Thyroid gland (tissue), 4 donors: ENCODE measurements at places on chromosomes 7 and 10. TPM values are rescaled to one million over a fixed set of nuclear protein-coding genes. Genes with fewer than 3 reads are reported as not detected.

Gene TRIL
- total RNA-seq = 9.7 TPM

Gene SH2D4B
- total RNA-seq = 1.1 TPM

Gene ANKRD61
- not detected for total RNA-seq

Gene SYT15B
- total RNA-seq = 0.21 TPM

Gene BAMBI
- 0.22 TPM for total RNA-seq

Gene PANK1
- 32.1 TPM for total RNA-seq

Gene TMUB1
- 36.1 TPM for total RNA-seq

Gene ZNF680
- 83.6 TPM for total RNA-seq

Gene SMKR1
- total RNA-seq = 1.0 TPM

Gene UNCX
- not detected for total RNA-seq

DNA sequence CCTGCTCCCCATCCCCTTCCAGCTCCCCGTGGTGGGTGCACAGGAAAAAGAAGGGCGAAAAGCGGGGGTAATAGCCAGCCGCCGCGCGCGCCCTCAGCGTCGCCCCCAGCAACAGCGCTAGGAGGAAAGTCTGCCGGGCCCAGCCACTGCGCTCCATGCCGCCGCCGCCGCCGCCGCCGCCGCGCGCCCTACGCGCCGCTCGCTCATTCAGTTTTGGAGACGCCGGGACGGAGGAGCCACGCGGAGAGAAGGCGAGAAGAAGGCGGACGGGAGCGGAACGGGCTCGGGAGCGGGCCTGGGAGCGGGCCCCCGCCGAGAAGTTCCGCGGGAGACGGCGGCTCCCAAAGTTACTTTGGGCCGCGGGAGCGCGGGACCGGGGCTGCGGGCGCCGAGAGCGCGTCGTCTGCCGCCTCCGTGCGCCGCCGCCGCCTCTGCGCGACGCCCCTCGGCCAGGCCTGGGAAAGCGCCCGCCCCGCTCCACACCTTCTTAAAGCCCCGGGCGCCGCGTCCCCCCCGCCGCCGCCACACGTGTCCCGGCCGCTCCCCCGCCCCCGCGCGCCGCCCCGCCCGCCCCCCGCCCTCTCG is at the start of gene RELN:
TSS of gene RELN (minus strand) at position 459 of the 585 bp plus-strand sequence. CDS start at position 157, 302 bp downstream.
- H3K27me3 ChIP-seq = peaks cover 8% of the 10 kb centered on the region
- H3K36me3 ChIP-seq = no peaks in the 10 kb centered on the region
- peak; percentile 25 for DNase-seq

GRCh38 chr7:51476026-51476425 is 159.4 kb upstream of the COBL start:
- H3K4me1 ChIP-seq = no peaks in the 10 kb centered on the region
- no peak overlapping the region for H3K4me3 ChIP-seq
- no peak for DNase-seq
- no peak overlapping the region for H3K27ac ChIP-seq
- no peaks in the 10 kb centered on the region for H3K27me3 ChIP-seq

- H3K36me3 ChIP-seq = no peaks in the 10 kb centered on the region
- H3K27me3 ChIP-seq = no peaks in the 10 kb centered on the region
Observed at GRCh38 chr7:82397879-82398524, 45.6 kb downstream of the CACNA2D1 start.

GRCh38 chr7:45182856-45183710 is 25.5 kb downstream of the RAMP3 start:
- H3K27ac ChIP-seq = no peak overlapping the region
- H3K36me3 ChIP-seq = no peaks in the 10 kb centered on the region
- no peaks in the 10 kb centered on the region for H3K4me1 ChIP-seq
- H3K4me3 ChIP-seq = no peak overlapping the region

DNA sequence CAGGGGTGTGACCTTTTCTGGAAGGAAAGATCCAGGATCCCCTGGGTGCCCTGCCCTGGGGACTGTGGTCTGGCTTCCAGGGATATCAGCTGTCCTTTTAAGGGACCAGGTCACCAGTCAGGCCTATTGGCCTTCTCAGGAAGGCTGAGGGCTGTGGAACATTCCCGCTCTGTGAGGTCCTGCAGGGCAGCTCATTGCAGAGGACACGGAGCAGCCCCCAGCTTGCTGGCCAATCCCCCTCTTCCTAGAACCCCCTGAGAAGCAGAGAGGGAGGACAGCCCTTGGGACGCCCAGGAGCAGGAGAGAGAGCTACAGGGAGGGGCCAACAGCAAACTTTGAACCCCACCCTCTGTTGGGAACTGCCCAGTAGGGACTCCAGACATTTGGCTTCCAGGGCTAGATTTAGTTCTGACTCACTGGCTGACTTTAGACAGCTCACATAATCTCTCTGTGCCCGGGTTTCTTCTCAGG is 67.9 kb upstream of the COL13A1 start:
- no peak for DNase-seq
- H3K4me1 ChIP-seq = no peaks in the 10 kb centered on the region
- no peak overlapping the region for H3K4me3 ChIP-seq
- no peaks in the 10 kb centered on the region for H3K27me3 ChIP-seq

DNA sequence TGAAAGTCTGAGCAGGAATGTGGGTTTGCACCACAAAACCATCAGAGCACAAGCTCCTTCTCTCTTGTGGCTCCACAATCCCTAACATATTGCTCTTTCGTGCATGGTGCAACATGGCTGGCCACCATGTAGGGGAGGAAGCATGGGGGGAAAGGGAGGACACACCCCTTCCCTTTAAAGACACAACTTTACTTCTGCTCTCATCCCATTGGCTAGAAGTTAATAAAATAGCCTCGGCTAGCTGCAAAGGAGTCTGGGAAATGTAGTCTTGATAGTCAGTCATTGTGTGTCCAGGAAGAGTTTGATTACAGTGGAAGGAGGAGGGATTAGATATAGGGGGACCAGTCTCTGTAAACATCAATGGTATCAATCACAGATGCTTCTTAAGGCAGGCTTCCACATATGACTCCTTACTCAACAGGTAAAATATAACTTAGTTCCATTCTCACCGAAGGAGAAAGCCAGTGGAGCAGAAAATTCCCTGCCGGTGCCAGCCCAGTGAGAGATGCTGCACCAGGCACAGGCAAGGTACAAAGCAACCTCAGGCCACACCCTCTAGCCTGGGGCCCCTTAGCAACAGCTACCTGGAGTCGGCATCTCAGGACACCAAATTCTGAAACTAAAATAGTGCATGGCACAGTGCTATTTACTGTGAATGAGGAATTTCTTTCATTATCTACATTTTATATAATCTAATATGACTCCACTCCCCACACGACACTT is 124.7 kb upstream of the CTBP2 start:
- DNase-seq = no peak
- no peak overlapping the region for H3K27ac ChIP-seq
- H3K36me3 ChIP-seq = no peaks in the 10 kb centered on the region
- no peaks in the 10 kb centered on the region for H3K4me1 ChIP-seq
- no peak overlapping the region for H3K4me3 ChIP-seq
- no peaks in the 10 kb centered on the region for H3K27me3 ChIP-seq

DNA sequence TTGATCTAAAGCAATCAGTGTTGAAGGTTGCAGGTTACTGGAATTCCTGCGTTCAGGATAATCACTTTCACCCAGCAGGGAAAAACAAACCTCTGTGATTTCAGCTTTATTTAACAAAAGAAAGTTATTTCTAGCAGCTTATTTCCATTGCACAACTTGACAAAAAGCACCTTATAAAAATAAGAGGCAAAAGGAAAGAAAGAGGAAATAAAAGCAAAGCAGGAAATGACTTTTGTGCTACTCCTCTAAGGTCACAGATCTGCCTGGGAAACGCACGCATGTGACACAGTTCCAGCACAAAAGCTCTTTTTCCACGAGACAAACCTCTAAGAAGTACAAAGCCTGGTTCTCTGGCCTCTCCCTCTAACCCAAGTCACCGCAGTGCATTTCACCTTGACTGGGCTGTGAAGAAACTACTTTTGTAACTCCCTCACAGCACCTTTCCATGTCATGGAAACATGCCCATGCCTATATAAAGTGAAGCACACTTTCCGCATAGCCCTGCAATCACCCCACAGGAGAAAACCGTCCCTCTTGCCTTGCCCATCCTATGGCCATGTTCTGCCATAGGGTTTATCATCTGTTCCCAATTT is 870 bp downstream of the ANK3 start:
- peaks cover 14% of the 10 kb centered on the region for H3K4me1 ChIP-seq
- no peak overlapping the region for H3K4me3 ChIP-seq
- H3K27ac ChIP-seq = no peak overlapping the region
- H3K36me3 ChIP-seq = no peaks in the 10 kb centered on the region
- DNase-seq = peak; percentile 22
- H3K27me3 ChIP-seq = no peaks in the 10 kb centered on the region

- no peaks in the 10 kb centered on the region for H3K27me3 ChIP-seq
- no peak overlapping the region for H3K4me3 ChIP-seq
- DNase-seq = no peak
- no peaks in the 10 kb centered on the region for H3K36me3 ChIP-seq
- H3K27ac ChIP-seq = no peak overlapping the region
- no peaks in the 10 kb centered on the region for H3K4me1 ChIP-seq
Observed at GRCh38 chr7:122553761-122554160, 145.2 kb downstream of the RNF133 start.

DNA sequence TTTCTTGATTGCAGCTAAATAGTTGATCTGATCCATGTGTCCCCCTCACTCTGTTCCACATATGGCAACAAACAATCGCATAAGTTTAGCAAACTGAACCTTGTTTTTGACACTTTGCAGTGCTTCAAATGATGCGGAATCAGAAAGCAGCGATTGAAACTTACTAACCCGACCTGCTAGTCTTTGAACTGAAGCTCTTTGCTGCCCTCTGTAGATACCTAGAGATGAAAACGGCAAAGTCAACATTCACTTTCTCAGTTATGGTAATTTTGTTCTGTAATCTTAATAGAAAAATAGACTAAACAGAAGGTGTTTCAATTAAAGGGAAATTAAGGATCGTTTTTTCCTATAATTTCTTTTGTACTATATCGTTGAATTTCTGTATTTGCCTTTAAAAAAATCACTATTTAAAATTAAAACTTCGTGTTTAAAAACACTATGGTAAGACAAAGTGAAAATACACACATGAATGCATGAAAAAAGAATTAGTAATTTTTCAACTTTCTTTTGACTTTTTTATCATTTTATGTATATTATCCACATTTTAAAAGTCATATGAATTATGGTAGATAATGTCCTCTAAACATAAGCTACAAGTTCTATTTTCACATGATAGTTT is 276.5 kb downstream of the MAGI2 start:
- no peak for DNase-seq
- no peaks in the 10 kb centered on the region for H3K4me1 ChIP-seq
- no peak overlapping the region for H3K4me3 ChIP-seq

DNA sequence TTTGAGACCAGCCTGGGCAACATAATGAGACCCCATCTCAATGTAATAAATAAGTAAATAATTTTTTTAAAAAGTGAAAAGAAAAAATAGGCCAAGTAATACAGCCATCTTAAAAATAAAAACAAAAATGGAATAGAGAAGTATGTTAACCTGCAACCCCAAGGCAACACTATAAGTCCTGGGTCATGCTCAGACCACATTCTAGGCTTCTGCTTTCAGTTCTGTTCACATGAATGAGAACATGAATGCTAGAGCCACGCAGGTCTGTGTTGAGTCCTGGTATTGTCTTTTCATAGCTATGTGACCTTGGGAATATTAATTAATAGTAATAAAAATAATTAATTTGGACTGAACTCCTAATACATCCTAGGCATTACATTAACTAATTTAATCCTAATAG is 284.0 kb downstream of the AUTS2 start:
- H3K4me3 ChIP-seq = no peak overlapping the region
- no peaks in the 10 kb centered on the region for H3K27me3 ChIP-seq
- no peak for DNase-seq
- H3K27ac ChIP-seq = no peak overlapping the region
- no peaks in the 10 kb centered on the region for H3K36me3 ChIP-seq

DNA sequence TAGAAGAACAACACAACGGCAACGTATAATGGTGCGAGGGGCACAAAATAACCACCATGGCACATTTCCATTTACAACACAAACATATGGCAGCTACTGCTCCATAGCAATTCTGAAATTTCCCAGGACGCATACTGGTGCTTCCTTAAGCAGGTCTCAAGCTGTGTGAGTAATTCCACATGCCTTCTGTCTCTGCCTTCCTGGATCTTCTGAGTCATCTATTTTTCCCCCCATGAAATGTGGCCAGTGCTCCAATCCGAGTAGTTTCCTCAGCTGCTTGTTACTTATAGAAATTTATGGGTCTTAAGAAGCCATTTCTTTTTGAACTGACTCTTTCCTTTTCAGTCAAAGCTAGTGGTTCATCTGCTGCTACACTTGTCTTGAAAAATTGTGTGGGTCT is 256.6 kb upstream of the KLF6 start:
- H3K27me3 ChIP-seq = no peaks in the 10 kb centered on the region
- H3K4me1 ChIP-seq = no peaks in the 10 kb centered on the region
- H3K27ac ChIP-seq = no peak overlapping the region
- no peaks in the 10 kb centered on the region for H3K36me3 ChIP-seq
- H3K4me3 ChIP-seq = no peak overlapping the region

GRCh38 chr7:146116521-146117222 is at the start of gene CNTNAP2:
CNTNAP2 (plus strand) TSS chr7:146116801; CDS start chr7:146116877, 76 bp downstream.
- peak within 1 kb of the TSS; percentile 17 for H3K4me3 ChIP-seq
- H3K27ac ChIP-seq = no peak within 1 kb of the TSS
- H3K27me3 ChIP-seq = no peaks in the 10 kb centered on the region
- DNase-seq = peak; percentile 1
- peaks cover 8% of the 10 kb centered on the region for H3K4me1 ChIP-seq
- no peaks in the 10 kb centered on the region for H3K36me3 ChIP-seq

GRCh38 chr7:99124236-99124635 is 19.7 kb downstream of the SMURF1 start:
- H3K4me1 ChIP-seq = peaks cover 27% of the 10 kb centered on the region
- no peak overlapping the region for H3K27ac ChIP-seq
- H3K27me3 ChIP-seq = no peaks in the 10 kb centered on the region
- no peaks in the 10 kb centered on the region for H3K36me3 ChIP-seq

DNA sequence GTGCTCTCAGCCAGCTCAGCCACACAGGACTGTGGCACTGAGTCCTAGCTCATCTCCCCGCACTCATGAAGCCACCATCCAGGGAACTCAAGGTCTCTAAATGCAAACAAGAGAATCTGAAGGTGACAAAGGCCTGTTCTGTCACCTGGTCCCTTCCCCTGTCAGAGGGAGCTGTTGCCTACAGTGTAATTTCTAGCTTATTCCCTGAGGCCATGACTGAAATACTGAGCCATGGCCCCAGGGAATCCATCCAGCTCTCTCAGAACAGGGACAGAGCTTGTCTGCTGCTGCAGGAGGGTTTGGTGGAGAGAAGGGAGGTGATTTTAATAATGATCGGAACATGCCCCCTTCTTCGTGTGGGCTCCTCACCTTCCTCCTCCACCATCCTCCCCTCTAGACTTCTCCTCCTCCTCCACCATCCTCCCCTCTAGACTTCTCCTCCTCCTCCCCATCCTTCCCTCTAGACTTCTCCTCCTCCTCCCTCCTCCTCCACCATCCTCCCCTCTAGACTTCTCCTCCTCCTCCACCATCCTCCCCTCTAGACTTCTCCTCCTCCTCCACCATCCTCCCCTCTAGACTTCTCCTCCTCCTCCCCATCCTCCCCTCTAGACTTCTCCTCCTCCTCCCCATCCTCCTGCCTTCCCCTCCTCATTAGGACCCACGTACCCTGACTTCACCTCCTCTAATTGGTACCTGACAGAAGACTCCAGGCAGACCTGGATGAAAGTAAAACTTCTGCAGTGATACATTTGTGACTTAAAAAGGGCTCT is 338.0 kb upstream of the MKI67 start:
- no peaks in the 10 kb centered on the region for H3K4me1 ChIP-seq
- H3K27ac ChIP-seq = no peak overlapping the region
- no peak overlapping the region for H3K4me3 ChIP-seq
- no peaks in the 10 kb centered on the region for H3K36me3 ChIP-seq
- DNase-seq = no peak
